Activated CD8-positive, alpha-beta memory T cell treated with anti-CD3 and anti-CD28 coated beads, Interleukin-2, amount 10 ng/mL, durations not matched to agents 7 days and 5 days (primary cell): ENCODE measurements at places on chromosomes 16 and 17. TPM values are rescaled to one million over a fixed set of nuclear protein-coding genes. Genes with fewer than 3 reads are reported as not detected.

Gene PRR35
- total RNA-seq, result not detected

Gene MAP2K6
- 6.3 TPM for total RNA-seq

Gene BEAN1
- total RNA-seq, result not detected

Gene ABCC11
- 0.19 TPM for total RNA-seq

Gene CD300H
- not detected for total RNA-seq

Gene NPIPB9
- 2.0 TPM for total RNA-seq

Gene GSE1
- 55.1 TPM for total RNA-seq

- peaks cover 10% of the 10 kb centered on the region for H3K4me1 ChIP-seq
- H3K4me3 ChIP-seq, result no peak overlapping the region
- H3K27me3 ChIP-seq, result no peaks in the 10 kb centered on the region
Measured at GRCh38 chr17:14156689-14157088, 80.0 kb downstream of the CDRT15 start.

- H3K4me3 ChIP-seq, result no peak overlapping the region
- no peaks in the 10 kb centered on the region for H3K27me3 ChIP-seq
- no peaks in the 10 kb centered on the region for H3K4me1 ChIP-seq
Measured at GRCh38 chr17:80047176-80047575, 10.7 kb downstream of the CCDC40 start.

- no peaks in the 10 kb centered on the region for H3K27me3 ChIP-seq
- H3K27ac ChIP-seq, result no peak overlapping the region
- H3K36me3 ChIP-seq, result peaks cover 4% of the 10 kb centered on the region
- no peak overlapping the region for H3K4me3 ChIP-seq
- no peak for DNase-seq
Measured at GRCh38 chr17:60901806-60902205, 224.2 kb downstream of the BCAS3 start.

DNA sequence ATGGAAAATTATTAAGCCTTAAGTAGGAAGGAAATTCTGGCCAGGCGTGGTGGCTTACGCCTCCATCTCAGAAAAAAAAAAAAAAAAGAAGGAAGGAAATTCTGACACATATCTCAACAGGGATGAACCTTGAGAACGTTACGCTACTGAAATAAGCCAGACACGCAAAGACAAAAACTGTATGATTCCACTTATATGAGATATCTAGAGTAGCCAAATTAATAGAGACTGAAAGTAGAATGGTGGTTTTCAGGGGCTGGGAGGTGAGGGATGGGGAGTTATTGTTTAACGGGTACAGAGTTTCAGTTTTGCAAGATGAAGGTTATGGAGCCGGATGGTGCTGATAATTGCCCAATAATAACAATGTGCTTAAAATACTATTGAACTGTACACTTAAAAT, 16.2 kb upstream of the HNF1B start:
- H3K27me3 ChIP-seq, result peaks cover 59% of the 10 kb centered on the region
- H3K27ac ChIP-seq, result no peak overlapping the region
- peak overlapping the region; percentile 9 for H3K4me3 ChIP-seq
- no peak for DNase-seq
- H3K36me3 ChIP-seq, result no peaks in the 10 kb centered on the region
